ENCODE measurements at places on chromosomes 3 and 15.

GRCh38 chr3:188433521-188434150, 279.7 kb downstream of the LPP start:
- no peak for DNase-seq

GRCh38 chr15:63322541-63322940, 45.1 kb downstream of the APH1B start:
- no peak for DNase-seq

DNA sequence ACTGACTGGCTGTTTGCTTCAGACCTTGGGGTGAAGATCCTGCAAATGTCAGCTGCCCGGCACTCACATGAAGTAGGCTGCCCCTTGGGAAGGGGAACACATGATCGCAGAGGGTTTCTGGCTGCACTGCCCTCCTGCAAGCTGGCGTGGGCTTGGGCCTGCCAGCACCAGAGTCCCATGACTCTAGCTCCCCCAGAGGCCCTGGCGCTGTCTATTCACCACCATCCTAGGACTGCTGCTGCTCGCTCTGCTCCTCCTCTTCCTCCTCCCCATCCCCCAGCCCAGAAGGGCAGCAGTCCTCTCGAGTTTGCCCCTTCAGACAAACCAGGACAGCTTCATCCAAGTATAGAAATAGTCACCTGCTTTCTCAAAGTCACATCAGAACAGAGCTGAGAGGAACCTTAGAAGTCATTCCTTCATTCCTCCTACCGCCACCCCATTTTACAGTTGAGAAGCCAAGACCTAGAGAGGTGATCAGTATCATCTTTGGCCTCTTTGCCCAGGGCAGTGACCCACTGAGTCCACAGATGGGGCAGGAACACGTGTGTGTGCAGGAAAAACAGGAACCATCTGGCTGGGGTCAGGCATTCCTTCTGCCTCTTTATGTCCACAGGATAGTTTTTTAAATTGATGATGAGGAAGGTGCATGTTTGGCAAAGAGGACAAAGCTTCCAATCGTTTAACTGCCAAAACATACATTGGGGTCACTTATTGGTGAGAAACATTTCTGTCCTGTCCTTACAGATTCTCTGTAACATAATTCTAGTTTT, 13.2 kb downstream of the DPH3 start:
- DNase-seq, result no peak

- DNase-seq, result no peak
Measured at GRCh38 chr15:96262549-96263489, 67.7 kb upstream of the NR2F2 start.

DNA sequence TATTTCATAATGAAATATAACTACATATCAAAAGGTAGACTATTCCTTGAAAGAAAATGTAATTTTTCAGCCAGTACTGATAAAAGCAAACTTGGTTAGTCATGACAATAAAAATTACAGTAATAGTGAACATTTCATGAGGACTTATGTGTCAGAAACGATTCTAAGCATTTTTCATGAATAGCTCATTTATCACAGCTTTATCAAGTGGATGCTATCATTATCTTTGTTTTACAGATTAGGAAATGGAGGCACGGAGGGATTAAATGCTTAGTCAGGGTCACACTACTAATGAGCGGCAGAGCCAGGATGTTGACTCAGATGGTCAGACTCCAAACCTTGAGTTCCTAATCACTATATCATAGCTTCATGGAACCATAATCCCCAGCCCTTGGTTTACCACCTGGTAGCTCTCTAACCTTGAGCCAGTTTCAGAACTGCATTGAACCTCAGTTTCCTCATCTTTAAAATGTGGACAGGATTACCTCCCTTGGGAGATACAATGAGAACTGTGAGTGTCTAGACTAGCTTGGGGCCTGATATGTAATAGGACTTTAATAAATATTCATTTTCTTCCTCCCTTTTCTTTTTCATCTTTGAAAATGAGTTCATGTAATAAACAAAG, 85.4 kb downstream of the TNIK start:
- no peak for DNase-seq

DNA sequence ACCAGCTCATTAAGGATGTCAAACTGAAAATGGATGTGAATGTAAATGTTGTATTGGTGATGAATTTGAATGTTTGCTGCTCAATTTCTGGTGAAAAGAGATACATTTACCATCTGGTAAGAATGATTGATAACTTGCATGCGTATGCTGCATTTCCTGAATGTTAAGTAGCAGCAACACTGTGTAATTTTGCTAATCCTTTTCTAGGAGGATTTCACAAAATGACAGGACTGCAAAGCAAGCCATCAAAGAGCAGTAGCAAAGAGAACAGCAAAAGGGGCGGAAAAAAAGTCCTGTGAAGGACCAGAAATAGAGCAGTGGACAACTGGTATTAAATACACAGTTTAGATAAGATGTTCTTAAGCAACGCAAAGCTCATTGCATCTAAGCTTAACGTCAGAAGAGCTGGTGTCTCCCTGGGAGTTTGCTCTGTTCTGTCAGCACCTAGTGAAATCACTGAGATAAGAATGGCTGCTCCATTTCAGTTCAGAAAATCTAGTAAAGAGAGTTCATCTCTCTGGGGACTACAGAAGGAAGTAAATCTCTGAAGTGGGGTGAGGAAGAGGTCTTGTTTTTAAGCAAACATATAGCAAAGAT, 23.5 kb upstream of the PAQR5 start:
- no peak for DNase-seq

DNA sequence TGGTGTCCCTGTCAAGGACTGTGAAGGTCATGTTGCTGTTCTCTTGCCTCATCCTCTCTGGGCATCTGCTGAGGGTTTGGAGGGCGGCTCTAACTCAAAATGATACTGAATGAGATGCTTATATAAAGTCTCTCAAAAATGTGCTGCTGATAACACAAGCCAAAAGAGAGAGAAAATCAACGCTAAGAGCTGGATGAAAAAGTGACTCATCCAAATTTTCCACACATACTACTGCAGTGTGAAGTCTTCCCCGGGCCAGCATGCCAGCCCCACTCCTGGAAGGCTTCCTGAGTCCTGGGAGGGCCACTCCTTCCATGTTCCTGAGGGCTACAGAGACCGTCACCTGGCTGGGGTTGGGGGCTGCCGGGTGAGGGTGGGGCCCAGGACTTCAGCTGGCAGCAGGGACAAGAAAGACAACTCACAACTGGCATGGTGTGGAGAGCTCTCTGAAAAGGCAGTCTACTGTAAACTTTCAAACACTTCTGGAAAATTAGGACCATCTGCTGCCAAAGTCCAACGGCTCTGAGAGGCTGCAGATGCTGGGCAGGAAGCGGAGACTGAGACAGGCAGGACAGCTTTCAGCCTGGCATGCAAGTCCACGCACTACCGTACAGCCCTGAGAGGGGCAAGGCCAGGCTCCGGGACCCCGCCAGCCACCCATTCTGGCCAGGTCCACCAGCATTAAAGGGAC, 200.3 kb downstream of the ADAMTS17 start:
- DNase-seq, result no peak

- DNase-seq, result no peak
Measured at GRCh38 chr3:125110016-125110875, 54.4 kb upstream of the HEG1 start.

DNA sequence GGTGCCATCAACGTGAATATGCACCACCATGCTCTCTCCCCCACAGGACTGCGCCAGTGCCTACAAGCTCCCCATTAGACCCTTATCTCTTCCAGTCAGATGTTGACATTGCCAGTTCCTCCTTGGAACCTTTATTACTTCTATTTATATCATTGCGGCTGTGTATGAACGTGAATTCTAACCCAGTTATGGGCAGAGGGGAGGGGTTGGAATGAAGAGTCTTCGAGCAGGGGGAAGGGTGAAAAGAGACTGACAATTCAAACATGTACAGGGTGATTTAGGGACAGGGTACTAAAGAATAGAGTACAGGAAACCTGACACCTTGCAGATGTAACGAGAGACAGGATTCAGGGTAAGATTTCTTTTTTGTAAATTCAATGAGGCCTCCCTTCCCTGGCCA, 41.8 kb upstream of the ST6GAL1 start:
- DNase-seq, result no peak

GRCh38 chr3:185306847-185307246, 53.0 kb upstream of the EHHADH start:
- DNase-seq, result no peak

DNA sequence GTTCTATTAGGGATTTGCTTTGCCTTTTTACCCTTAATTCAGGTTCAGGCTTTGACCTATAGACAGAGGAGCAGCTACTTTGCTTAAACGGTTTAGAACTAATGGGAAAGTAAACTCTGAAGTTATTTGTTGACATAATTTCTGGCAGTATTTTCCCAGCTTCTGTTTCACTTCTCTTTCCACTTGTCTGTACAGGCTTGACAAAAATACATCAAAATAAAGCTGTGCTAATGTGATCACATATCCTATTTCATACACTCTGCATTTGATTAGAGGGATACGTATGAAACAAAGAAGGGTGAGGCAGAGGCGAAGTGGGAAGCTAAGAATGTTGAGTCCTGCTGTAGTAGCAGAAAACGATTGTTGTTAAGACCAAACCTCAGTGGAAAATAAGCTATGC, 389.1 kb upstream of the RARB start:
- DNase-seq, result no peak

DNA sequence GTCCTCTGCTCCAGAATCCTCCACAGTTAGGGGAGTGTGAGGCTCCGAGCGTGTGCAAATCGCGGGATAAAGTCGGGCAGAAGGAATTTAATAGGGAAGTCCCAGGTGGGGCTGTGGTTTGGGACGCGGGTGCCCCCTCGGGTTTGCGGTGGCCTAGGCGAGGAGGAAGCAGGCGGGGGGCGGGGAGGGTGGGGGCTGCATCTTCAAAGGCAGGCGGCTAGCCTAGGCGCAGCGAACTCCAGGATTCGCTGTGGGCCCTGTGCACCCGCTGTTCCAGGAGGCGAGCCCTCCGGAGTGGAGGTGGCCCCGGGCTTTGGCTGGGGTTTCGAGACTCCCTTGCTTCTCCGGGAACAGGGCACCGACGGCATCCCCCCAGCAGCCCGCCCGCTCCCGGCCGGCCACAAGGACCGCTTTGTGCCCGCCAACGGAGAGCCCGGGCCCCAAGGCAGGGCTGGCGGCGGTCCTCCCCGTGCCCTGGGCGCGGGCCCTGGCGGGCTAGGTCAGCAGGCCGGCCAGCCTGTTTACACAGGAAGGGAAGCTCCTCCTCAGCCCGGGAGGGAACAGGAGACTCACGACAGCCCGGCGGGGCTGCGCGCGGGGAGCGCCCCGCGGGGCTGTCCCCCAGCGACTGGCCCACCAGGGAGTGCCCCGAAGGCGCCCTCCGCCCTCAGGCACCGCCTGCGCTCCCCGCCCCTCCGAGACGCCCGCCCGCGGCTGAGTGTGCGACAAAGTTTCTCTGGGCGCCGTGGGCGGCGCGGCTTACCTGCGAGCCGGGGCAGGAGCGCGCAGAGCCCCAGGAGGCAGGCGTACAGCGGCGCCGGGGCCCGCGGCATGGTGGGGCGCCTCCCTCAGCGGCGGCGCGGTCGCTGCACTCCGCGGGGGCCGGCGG, 753 bp downstream of the ITGB5 start:
- DNase-seq, result peak; percentile 37

- no peak for DNase-seq
Measured at GRCh38 chr3:56747150-56747549, 54.6 kb downstream of the ARHGEF3 start.

- no peak for DNase-seq
Measured at GRCh38 chr3:23435318-23435717, 232.2 kb downstream of the UBE2E2 start.

DNA sequence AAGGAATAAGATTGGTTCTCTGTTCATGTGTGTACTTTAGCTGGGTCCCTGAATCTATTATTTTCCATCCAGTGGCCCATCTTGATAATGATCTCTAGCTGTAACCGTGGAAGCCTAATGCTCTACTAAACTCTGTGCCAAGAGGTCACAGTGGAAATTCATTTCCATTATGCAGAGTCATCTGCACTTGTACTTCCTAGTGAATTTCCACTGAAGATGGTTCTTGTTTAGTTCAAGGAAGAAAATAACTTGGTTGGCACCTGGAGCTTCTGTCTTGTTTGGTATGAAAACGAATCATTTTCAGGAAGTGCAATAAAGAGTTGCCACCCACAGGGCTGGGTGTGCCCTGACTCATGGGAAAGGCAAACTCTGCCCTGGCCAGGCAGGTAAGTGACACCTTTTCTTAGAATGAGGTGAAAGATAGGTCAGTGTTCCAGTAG, 10.3 kb downstream of the LPP start:
- DNase-seq, result no peak

- DNase-seq, result no peak
Measured at GRCh38 chr3:171503817-171504216, 43.6 kb upstream of the TNIK start.

GRCh38 chr3:135752851-135753250, 212.7 kb upstream of the PPP2R3A start:
- DNase-seq, result no peak

DNA sequence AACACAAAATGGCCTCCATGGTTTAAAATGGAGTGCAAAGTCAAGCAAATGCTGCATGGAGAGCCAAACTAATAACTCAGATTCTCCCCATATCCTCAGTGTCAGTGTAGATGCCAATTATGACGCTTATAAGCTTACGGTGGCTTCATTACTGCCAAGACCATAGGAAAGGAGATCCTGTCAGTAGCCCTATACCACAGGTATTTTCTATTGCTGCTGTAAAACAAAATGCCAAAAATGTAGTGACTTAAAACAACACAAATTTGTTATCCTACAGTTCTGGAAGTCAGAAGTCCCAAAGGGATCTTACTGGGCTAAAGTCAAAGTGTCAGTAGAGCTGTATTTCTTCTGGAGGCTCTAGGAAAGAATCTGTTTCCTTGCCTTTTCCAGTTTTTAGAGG, 149.8 kb upstream of the GBE1 start:
- no peak for DNase-seq

DNA sequence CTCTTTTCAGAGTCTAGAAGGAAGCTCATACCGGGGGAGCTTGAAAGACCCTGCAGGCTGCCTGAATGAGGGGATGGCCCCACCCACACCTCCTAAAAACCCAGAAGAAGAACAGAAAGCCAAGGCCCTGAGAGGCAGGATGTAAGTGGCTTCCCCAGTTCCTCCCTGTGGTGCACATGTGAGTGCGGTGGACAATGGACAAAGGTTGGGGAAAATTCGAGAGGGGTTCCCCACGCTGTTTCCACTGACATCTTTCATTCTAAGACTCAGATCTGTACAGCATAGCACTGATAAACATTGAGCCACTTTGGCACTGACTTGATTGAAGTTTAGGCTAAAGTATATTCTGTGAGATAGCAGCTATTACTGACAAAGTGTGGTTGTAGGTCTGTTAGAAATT, 79.5 kb upstream of the UMPS start:
- DNase-seq, result no peak

DNA sequence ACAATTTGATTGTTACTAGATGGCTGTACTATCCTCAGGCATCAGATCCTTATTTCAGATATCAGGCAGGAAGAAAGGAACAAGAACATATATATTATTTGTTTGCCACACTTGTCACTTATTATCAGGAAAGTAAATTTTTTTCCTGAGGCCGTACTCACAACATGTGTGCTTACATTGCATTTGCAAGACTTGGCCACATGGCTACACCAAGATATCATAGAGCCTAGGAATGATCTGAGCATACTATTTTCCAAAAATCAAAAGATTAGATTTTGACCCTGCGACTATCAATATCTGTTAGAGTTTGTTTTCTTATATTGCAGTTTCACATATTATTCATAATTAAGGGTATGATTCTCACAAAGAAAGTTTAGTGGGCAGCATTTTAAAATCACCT, 426.2 kb upstream of the BCHE start:
- no peak for DNase-seq

- no peak for DNase-seq
Measured at GRCh38 chr15:90513448-90513847, 16.3 kb upstream of the CRTC3 start.
